ENCODE measurements at places on chromosomes 3 and 15. TPM values are rescaled to one million over a fixed set of nuclear protein-coding genes. Genes with fewer than 3 reads are reported as not detected.

The COL7A1 gene
- 10.6 TPM for total RNA-seq

The SLC22A14 gene
- not detected for total RNA-seq

The EFHB gene
- total RNA-seq = not detected

The NMNAT3 gene
- 4.8 TPM for total RNA-seq

The GABRR3 gene
- not detected for total RNA-seq

The CRYBG3 gene
- 12.2 TPM for total RNA-seq

GRCh38 chr3:167941234-167941995, 154.3 kb downstream of the GOLIM4 start:
- no peaks in the 10 kb centered on the region for H3K4me1 ChIP-seq
- DNase-seq = peak; percentile 47
- H3K36me3 ChIP-seq = no peaks in the 10 kb centered on the region
- H3K27me3 ChIP-seq = no peaks in the 10 kb centered on the region

DNA sequence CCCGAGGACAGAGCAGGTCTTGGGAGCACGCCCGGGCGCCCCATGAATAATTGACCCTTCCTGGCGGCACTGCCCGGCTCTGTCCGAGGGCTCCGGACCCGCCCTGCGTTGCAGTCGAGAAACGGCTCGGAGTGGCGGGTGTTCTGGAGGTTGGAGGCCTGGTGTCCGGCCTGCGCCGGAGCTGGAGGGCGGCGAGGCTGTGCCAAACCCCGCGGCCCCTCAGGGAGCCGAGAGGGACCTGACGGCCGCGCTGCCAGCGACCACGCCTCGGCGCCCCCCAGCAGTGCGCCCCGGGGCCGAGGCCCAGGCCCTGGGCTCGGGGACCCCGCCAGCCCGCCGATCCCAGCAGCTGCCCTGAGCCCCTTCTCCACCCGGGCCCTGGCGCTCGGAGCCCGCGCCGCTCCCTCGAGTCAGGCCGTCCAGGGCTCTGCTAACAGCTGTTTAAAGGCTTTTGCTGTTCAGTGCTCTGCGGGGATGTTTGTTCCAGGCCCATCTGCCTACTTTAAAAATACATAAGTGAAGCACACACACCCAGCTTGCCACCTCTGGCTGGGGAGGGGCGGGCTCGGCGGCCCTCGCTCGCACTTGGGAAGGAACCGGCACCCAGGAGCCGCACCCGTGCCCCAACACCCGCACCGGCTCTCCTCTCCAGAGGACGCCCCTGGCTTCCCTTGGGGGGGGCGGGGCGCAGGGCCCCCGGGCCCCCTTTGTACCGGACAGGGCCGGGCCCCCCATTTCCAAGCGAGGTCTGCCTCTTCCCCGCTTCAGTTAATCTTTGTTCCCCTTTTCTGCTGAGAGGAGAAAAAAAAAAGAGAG, 730 bp upstream of the ZNF710 start:
- peak overlapping the region; percentile 47 for H3K27ac ChIP-seq
- peaks cover 63% of the 10 kb centered on the region for H3K4me1 ChIP-seq
- H3K4me3 ChIP-seq = peak overlapping the region; percentile 70
- DNase-seq = no peak
- H3K36me3 ChIP-seq = no peaks in the 10 kb centered on the region

All from PC-3 (cell line).